ENCODE measurements at places on chromosomes 4 and X.

DNA sequence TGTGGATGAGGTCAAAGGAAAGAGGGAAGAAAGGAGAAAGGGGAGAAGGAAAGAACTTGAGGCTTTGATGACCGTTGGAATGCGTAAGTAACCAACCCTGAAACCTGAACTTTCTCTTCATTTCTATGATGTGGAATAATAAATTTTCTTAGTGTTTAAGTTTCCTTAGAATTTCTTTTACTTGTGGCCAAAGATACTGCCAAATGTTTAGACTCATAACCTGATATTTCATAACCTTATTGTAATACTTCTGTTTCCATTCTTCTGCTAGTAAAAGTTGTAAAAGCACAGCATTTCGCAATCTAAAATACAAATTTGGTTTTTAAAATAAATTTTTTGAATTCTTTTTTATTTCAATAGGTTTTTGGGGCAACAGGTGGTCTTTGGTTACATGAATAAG, 258.5 kb upstream of the GIMD1 start:
- no peak for DNase-seq

- no peak for DNase-seq
Measured at GRCh38 chrX:71228063-71228642, 5.1 kb downstream of the GJB1 start.

GRCh38 chr4:176001151-176002006, 64.3 kb upstream of the WDR17 start:
- peak; percentile 63 for DNase-seq

DNA sequence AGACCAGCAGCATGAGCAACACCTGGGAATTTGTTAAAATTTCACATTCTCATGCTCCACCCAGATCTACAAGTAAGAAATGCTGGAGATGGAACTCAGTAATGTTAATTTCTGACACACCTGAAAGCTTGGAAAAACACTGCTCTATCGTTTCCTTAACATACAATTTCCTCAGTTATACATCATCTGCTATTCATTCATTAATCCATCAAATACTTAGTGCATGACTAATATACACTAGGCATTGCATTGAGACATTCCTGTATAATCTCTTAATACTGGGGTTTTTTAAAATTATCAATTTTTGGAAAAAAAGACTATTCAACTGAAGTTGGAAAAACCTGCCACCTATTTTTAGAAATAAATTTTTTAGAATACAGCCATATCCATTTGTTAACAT, 106.1 kb downstream of the CHM start:
- DNase-seq = no peak

DNA sequence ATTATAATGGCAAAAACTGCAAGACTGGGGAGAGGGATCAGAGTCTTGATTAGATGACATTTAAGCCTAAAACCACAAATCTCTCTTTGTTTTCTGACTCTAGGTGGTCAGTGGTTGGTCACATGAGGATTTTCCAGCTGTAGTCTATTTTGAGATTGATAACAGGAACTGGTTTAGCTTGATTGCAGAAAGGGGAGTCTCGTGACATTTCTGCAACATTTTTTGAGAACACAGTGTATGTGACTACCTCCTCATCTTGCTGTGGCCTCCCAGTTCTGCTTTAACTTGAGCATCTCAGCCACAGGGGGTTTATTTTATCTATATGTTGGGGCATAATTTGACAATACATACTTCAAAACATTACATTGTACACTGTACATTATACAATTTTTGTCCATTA, 726.4 kb upstream of the MAGEB2 start:
- DNase-seq = no peak

- no peak for DNase-seq
Measured at GRCh38 chr4:155299103-155299502, 77.7 kb downstream of the MAP9 start.

GRCh38 chrX:3549411-3549911, 164.0 kb downstream of the PRKX start:
- DNase-seq = peak; percentile 12

GRCh38 chr4:159229164-159229563, 126.3 kb downstream of the RAPGEF2 start:
- DNase-seq = no peak

- DNase-seq = no peak
Measured at GRCh38 chr4:153834901-153835300, 46.0 kb upstream of the SFRP2 start.

- no peak for DNase-seq
Measured at GRCh38 chr4:85658766-85659439, 184.0 kb downstream of the ARHGAP24 start.

GRCh38 chr4:36029951-36030350, 214.4 kb downstream of the ARAP2 start:
- DNase-seq = no peak
